Aorta (tissue), 5 donors: ENCODE measurements at places on chromosomes 4 and X. TPM values are rescaled to one million over a fixed set of nuclear protein-coding genes. Genes with fewer than 3 reads are reported as not detected.

NXF3 gene
- total RNA-seq = 3.1 TPM

VCX2 gene
- not detected for total RNA-seq

CT45A1 gene
- total RNA-seq = not detected

SHROOM3 gene
- total RNA-seq = 173 TPM

CCNA2 gene
- 0.88 TPM for total RNA-seq

EDA gene
- 4.6 TPM for total RNA-seq

CNGA2 gene
- total RNA-seq = not detected

MEPE gene
- total RNA-seq = not detected

PALLD gene
- total RNA-seq = 352 TPM

HCCS gene
- 18.1 TPM for total RNA-seq

RADX gene
- total RNA-seq = 2.2 TPM

CT47B1 gene
- not detected for total RNA-seq

ADRA2C gene
- total RNA-seq = 36.4 TPM

FGF13 gene
- total RNA-seq = 18.3 TPM

GAGE12E gene
- not detected for total RNA-seq

TLR3 gene
- 14.9 TPM for total RNA-seq

SORCS2 gene
- total RNA-seq = 2.3 TPM

RBMX gene
- total RNA-seq = 128 TPM

YY2 gene
- total RNA-seq = 2.9 TPM

HERC3 gene
- 46.2 TPM for total RNA-seq

RTL5 gene
- total RNA-seq = 12.0 TPM
